ENCODE measurements at places on chromosomes 13 and 19.

DNA sequence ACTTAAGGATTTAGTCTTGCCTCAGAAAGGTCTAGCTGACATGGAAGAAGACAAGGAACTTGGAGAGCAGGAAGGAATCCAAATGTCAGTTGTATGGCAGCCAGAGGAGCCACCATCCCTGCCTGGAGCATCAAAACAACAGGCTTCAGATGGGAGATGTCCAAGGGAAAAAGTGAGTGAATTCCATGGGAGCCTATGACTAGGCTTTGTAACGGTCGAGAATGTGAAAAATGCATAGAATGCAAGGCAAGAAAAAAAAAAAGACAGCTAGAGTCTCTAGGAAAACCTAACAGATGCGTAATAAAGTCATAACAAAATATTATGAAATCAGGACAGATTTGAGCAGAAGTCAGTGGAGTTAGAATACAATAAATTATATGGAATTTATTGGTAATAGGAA lies 183.7 kb upstream of the LSM14A start:
- no peak for DNase-seq

DNA sequence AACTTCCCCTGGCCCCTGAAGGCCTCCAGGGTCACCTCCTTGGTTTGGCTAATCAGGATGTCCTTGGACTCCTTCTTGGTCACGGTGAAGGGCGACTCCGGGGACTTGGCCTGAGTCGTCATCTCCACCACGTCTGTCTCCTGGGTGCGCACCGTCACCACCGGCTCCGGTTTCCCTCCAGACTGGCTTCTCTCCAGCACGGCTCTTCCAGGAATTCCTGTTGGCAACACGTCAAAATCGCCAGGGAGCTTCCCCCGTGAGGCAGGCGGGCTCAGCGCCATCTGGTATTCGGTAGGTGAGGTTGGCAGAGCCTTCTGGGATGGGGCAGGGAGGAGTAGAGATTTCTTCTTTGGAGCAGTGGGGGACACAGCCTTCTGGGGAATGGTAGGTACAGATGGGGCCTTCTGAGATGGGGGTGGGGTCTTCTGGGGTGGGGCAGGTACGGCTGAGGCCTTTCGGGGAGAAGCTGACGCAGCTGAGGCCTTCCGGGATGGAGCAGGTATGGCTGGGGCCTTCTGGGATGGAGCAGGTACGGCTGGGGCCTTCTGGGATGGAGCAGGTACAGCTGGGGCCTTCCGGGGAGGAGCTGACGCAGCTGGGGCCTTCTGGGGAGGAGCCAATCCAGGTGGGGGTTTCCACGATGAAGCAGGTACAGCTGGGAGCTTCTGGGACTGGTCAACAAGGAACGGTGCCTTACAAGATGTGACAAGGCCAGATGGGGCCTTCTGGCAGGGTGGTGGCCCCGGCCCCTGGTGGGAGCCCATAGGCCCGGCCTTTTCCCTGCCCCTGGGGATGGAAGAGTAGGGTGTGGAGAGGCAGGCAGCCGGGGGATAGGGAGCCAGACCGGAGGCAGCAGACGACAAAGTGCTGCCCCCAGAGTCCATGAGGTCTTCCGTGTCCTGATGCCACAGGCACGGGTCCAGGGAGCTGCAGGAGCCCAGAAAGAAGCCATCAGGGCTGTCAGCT lies 3.8 kb downstream of the GARIN5B start:
- no peak for DNase-seq

- DNase-seq, result peak; percentile 64
Measured at GRCh38 chr13:96781141-96781540, 213.1 kb downstream of the OXGR1 start.

GRCh38 chr13:28559636-28560259 lies 64.8 kb upstream of the FLT1 start:
- no peak for DNase-seq

GRCh38 chr13:75480671-75481175 lies 1.2 kb downstream of the TBC1D4 start:
- peak; percentile 34 for DNase-seq

DNA sequence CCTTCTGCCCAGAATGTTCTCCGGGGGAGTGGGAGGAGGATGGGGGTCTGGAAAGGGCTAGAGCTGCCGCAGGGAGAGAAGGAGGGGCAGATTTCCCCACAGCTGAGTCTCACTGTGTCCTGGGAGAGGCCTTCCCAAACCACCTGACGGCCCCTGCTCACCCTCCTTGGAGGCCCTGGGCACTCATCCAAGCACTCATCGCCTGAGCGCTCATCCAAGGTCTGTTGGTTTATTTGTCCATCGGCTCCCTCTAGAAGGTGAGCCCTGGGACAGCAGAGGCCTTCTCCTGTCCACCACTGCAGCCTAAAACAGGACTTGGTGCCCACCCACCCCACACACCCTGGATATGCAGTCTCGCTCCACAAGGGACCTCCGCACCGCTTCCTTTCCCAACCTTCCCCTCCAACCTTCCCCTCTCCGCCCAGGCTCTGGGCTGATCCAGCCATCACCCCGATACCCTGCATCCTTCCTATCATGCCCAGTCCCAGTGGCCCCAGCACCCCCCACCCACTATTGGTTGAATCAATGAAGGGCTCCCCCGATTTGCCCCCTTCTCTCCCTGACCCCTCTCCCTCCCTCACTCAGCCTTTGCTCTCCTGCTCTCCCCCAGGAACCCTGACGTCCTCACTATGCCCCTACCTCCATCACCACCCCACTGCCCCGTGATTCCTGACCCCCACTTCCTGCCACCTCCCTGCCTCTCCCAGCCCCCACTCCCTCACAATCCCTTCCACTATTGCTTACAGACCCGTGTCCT lies 1.7 kb downstream of the UBXN6 start:
- DNase-seq, result no peak
